Thyroid gland (tissue), 4 donors: ENCODE measurements at places on chromosomes 1 and 21.
A peak's percentile ranks its signal among the peaks of the same experiment; 100 is the strongest.

DNA sequence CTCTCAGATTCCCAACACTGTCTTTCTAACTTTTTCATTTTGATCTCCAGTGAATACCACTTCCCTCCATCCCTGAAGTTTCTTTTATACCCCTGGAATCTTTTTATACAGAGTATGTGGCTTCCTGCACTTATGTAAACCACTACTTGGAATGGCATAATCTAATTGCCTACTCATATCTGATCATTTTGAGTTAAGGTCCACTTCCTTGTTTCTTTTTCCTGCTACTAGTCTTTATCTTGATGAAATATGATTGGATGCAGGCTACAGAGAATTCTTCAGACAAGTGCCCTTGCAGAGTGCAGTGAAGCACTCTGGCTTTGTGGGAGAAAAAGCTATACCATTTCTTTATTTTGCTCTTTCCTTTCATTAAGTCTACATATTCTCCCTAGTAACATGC, 325.3 kb upstream of the ADAMTS5 start:
- no peak for DNase-seq

- no peak for DNase-seq
Observed at GRCh38 chr1:203126866-203127665, 460 bp upstream of the ADORA1 start.

- DNase-seq: no peak
Observed at GRCh38 chr21:34182436-34182835, 109.1 kb downstream of the MRPS6 start.

- DNase-seq: no peak
Observed at GRCh38 chr1:8437347-8437746, 119.4 kb downstream of the SLC45A1 start.

- DNase-seq: no peak
Observed at GRCh38 chr1:204286831-204287421, 72.8 kb downstream of the PLEKHA6 start.

GRCh38 chr1:176541663-176542062, 78.7 kb downstream of the PAPPA2 start:
- no peak for DNase-seq

GRCh38 chr1:193183019-193183627, 3.3 kb downstream of the B3GALT2 start:
- DNase-seq: no peak

- DNase-seq: no peak
Observed at GRCh38 chr1:167522246-167522645, 3.9 kb upstream of the CD247 start.

DNA sequence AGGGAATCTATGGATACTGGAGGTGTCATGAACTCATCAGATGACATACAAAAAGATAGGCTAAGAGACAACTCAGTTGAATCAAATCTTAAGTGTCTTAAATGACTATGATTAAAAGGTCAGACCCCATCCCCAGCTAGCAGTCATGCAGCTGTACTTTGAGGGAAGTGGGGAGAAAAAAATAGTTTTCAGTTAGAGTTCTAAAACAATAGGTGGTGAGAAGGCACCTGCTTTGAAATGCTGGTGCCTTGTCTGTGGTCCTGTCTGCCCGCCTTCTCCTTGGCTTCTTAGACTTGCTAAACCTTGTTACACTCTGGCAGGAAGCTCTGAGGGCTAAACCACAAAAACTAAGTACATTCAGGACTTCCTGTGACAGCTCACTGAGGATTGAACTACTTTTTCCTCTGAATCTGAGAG, 15.3 kb downstream of the CD2 start:
- DNase-seq: no peak

DNA sequence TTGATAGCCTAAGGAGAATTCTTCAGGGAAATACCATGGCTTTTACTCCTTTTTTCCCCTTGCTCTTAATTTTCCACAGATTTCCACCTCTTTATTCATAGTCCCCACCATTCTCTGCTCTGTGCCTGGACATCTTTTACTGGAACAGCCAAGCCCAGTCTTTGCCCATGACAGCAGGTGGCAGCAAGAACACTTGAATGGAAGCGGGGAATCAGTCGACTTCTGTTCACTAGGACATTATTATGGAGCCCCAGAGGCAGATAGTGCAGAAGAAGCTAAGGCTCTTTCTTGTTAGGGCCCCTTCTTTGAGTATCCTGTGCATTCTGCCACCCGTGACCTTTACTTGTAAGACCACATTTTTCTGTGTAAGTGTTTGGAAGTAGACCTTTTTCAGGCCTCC, 6.3 kb downstream of the OR14I1 start:
- no peak for DNase-seq

GRCh38 chr1:68293609-68294366, 61.5 kb upstream of the WLS start:
- DNase-seq: no peak

DNA sequence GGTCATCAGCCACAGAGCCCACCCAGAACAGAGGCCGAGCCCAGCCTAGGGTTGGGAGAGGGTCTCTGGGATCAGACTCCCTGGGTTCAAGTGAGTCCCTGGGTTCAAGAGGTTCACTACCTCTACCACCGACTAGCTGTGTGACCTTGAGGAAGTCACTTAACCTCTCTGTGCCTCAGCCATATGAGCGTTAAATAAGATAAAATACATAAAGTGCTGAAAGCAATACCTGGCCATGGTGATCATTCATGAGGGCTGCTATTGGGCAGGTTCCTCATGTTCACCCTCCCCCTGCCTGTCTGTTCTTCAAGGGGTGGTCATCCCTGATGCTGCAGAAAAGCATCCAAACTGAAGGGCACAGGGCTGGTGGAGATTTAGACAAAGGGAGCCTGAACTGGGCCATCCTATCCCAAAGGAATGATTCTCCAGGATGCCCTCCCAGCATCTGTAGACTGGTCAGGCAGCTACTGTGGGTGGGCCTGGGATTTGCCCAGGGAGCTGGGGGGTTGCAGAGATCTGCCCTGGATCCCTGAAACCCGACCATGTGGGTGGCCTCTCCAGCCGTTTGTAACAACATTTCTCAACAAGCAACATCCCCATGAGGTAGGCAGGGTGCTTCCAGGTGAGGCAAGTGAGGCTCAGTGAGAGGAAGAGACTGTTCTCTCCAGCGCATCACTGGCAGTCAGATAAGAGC, 196.6 kb downstream of the MATN1 start:
- DNase-seq: no peak

DNA sequence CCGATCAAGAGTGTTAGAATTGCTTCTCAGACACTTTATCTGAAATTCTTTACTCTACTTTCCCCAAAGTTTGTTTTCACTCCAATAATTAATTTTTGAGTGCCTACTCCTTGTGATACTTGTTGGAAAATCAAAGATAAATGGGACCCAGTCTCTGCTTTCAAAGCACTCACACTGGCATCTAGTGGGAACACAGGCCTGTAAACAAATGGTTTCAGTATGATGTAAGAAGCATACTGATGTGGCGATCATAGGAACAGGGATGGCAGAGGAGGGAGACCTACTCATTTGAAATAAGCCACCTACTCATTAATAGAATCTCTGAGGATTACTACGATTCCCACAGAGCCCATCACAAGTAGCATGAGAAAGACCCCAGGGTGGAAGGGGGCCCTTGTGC, 273.7 kb upstream of the ST6GALNAC5 start:
- no peak for DNase-seq

- DNase-seq: no peak
Observed at GRCh38 chr1:31924839-31925238, 13.3 kb downstream of the PTP4A2 start.

DNA sequence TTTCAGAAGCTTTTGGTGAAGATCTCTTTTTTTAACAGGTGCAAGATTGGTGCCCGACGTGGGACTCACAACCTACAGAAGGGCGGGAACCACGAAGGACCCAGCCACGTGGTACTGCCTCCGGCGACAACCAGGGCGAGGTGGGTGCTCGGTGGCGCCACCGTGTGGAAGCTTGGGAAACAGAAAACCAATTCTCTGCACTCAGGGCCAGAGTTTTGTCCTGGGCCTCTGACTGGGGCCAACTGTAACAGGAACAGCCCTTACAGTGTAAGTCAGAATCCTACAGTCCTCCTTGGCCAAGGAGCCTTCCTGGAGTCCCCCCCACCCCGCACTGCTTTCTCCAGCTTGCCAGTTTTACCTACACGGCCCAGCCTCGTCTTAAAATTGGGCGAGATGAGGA, 11.6 kb upstream of the S100A7A start:
- DNase-seq: no peak

DNA sequence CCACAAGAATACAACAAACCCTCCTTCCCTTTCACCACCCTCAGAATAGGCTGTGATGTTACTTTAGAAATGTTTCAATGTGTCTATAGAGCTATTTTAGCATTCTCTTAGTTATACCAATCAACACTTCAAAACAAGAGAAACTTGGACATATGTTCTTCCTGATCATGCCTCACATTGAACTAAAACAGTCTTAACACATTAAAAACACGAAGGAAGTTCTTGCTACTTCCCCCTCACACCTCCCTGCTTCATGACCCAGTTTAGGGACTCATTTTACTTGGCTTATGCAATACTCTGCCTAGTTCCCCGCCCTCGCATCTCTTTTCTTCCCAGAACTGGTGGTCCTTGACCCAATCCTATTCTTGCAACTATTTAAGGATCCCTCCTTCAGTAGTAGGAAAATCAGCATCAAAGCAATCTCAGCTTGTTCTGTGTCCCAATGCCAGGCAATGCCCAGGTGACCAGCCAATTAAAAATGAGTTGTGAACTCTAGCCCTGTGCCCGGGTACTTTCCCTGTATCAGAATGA, 408.8 kb upstream of the BEND5 start:
- DNase-seq: no peak

DNA sequence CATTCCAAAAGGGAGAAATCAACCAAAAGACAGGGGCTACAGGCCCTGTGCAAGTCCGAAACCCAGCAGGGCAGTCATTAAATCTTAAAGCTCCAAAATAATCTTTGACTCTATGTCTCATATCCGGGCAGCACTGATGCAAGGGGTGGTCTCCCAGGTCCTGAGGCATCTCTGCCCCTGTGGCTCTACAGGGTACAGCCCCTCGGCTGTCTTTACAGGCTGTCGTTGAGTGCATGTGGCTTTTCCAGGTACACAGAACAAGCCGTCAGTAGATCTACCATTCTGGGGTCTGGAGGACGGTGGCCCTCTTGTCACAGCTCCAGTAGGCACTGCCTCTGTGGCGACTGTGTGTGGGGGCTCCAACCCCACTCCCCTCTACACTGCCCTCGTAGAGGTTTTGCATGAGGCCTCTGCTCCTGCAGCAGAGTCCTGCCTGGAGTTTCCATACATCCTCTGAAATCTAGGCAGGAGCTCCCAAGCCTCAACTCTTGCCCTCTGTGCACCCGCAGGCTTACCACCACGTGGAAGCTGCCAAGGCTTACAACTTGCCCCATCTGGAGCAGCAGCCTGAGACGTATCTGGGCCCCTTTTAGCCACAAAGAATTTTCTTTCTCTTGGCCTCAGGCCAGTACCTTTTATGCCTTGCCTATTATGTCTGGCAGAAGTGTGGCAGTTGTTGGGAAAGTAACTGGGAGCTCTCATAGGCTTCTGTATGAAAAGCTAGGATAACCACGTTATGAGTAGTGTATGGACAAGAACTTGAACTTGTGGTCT, 52.5 kb downstream of the POU2F1 start:
- DNase-seq: peak; percentile 19

- peak; percentile 49 for DNase-seq
Observed at GRCh38 chr1:119968068-119968492, 71.8 kb upstream of the ADAM30 start.

- DNase-seq: no peak
Observed at GRCh38 chr1:64126581-64126980, 76.8 kb upstream of the UBE2U start.

- DNase-seq: no peak
Observed at GRCh38 chr1:86756062-86756406, 51.7 kb downstream of the SH3GLB1 start.

GRCh38 chr1:151001602-151002001, 5.1 kb downstream of the MINDY1 start:
- no peak for DNase-seq

DNA sequence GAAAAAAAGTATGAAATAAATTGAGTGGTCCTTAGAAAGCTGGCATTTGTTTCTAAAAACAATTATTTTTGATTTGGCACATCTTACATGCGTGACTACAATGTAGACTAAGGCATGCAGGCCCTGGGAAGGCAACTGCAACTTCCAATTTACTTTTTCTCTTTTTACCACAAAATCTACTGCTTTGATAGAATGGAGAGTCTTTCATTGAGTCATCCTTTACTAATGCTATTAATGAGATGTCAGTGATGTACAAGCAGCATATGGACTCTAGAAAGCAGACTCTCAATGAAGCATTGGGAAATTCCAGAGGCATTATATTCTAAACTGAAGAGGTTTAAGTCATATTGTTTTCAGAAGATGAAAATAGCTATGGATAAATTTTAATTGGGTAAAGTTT, 29.6 kb upstream of the PRRX1 start:
- DNase-seq: no peak

GRCh38 chr1:234598974-234599616, 10.9 kb downstream of the IRF2BP2 start:
- peak; percentile 81 for DNase-seq

GRCh38 chr1:42014823-42015222, 96.1 kb upstream of the HIVEP3 start:
- DNase-seq: peak; percentile 3

GRCh38 chr1:162412002-162412401, at the start of gene SH2D1B:
TSS of gene SH2D1B (minus strand) at chr1:162412136. CDS start at chr1:162412016, 120 bp downstream.
- DNase-seq: no peak

- DNase-seq: no peak
Observed at GRCh38 chr1:208203848-208204609, 40.2 kb downstream of the PLXNA2 start.

- DNase-seq: no peak
Observed at GRCh38 chr1:79594121-79594698, 587.7 kb upstream of the ADGRL4 start.

DNA sequence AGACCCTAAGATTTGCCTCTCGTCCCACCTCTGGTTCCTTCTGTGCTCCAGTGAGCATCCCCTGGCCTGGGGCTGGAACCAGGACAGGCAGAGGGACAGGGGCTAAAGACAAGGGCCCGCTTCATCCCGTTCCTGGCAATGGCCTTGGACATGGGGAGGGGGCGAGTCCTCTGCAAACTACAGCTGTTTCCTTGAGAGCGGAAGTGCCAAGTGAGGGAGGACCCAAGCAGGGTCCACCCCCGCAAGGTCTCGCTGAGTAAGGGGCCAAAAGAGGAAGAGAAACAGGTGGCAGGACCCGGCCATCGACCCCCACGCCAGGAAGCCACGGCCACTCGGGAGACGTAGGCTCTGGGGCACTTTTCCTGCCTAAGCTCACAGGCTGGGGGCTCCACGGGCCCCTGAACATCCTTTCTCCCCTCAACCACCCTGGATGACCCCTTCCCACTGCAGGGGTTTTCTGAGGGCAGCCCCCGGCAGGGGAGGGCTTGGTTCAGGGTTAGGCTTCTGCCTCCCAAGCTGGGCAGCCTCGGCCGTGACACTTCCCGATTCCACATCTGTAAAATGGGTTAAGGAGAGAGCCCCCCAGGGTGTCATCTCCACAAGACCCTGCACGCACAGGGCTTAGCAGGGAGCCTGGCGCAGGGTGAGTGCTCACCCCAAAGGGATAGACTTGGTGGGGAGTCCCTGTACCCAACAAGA, 17.9 kb upstream of the PLEKHG5 start:
- DNase-seq: no peak
